ENCODE measurements at places on chromosomes 7 and 10.

GRCh38 chr10:101403161-101403560, 49.2 kb downstream of the BTRC start:
- no peak for ATAC-seq

DNA sequence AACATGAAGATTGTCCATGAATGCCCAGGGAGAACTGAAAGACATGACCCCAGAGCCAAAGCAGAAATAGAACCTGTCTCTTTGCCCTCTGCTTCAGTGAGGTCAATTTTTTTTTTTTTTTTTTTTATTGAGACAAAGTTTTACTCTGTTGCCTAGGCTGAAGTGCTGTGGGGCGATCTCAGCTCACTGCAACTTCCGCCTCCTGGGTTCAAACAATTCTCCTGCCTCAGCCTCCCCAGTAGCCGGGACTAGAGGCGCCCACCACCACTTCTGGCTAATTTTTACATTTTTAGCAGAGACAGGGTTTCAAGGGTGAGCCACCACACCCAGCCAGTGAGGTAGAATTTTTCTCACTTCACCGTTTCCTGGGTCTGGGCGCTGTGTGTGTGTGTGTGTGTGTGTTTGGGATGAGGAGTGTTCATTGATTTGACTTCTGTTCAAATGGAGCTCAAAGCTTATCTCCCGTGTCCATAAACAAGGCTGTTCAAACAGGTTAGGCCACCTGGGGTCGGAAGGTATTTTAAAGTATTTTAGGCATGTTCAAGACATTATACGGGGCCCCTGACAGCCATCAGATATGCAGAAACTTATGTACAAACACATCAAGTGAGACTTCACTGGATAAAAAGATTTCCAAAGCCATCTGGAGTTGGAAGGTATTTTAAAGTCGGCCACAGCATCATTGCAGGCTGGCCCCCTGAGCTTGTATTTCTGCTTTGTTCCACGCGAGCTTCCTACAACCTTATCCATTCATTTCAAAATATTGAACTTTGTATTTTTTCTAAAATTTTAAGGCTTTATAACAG, 93.8 kb downstream of the MAP3K8 start:
- no peak for ATAC-seq

- no peak for ATAC-seq
These were observed 9.5 kb upstream of the TNRC18 start for GRCh38 chr7:5433181-5433580.

DNA sequence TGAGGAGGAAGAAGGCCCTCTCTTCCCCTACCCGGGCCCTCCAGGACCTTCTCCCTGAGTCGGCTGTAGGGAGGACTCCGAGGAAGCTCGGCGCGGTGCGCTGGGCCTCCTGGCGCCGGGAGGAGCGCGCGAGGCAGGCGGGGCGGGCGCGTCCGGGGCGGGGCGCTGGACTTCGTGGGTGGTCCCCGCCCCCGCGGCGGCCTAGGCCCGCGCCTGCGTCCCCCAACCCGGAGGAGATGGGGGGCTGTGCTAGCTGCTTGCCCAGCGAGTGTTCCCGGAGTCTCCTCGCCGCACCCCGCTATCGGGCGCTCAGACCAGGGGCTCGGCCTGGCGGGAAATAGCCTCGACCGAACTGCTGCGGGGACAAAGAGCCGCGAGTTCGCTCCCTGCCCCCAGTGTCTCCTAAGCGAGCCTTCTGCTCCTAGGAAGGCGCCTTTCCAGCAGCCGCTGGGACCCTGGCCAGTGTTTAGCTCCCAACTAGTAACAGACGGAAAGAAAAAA, 19.2 kb upstream of the SMO start:
- peak; percentile 68 for ATAC-seq

GRCh38 chr10:97733256-97733655, 3.7 kb upstream of the ZFYVE27 start:
- no peak for ATAC-seq

DNA sequence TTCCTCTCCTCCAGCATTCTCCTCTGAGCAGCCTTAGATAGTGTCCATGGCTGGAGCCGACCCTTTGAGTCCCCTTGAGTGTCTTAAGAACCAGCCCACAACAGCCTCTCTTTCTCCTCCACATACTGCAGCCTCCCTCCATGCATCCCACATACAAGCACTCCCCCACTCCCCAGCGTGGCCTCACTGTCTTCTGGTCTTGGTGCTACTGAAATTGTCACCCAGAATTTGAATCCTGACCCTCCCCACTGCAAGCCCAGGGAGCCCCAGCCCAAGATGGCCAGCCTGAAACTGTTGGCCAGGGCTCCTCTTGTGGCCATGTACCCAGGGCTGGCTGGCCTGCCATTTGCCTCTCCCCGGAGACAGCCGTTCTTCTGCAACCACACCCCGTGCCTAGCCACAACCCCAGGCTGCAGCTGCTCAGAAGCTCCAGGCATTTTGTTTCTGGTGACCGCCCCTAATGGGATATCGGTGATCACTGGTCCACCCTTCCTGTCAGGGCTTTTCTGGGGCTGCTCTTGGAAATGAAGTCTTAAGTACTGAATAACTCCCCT, 18.8 kb upstream of the SH2D4B start:
- ATAC-seq = no peak

DNA sequence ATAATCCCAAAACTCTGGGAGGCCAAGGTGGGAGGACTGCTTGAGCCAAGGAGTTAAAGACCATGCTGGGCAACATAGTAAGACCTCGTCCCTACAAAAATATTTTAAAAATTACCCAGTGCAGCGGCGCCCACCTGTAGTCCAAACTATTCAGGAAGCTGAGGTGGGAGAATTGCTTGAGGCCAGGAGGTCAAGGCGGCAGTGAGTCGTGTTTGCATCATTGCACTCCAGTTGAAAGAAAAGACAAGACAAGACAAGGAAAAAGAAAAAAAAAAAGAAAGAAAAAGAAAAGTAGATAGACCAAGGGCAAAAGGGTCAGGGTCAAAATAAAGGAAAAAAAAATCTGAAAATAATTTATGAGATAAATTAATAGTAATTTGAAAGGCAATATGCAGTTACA, 5.8 kb downstream of the ANXA7 start:
- no peak for ATAC-seq

GRCh38 chr10:61635932-61636331, 26.8 kb upstream of the CABCOCO1 start:
- peak; percentile 35 for ATAC-seq

DNA sequence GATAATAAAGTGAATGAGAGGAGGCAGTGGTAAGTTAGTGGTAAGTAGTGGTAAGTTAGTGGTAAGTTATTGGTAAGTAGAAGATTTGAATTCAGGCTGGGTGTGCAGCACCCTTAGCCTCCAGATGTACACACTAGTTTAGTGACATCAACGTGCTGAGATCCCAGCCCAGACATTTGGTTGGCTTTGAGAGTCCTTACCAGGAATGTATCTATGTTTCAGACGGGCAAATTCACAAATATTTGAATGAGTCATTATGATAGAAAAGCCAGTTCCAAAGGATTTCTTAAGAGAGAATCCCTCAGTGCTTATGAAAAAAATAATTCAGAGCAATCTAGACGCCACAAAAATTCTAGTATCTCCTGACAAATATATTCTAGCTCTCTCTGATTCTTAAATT, 70.0 kb downstream of the ARL4A start:
- peak; percentile 46 for ATAC-seq

DNA sequence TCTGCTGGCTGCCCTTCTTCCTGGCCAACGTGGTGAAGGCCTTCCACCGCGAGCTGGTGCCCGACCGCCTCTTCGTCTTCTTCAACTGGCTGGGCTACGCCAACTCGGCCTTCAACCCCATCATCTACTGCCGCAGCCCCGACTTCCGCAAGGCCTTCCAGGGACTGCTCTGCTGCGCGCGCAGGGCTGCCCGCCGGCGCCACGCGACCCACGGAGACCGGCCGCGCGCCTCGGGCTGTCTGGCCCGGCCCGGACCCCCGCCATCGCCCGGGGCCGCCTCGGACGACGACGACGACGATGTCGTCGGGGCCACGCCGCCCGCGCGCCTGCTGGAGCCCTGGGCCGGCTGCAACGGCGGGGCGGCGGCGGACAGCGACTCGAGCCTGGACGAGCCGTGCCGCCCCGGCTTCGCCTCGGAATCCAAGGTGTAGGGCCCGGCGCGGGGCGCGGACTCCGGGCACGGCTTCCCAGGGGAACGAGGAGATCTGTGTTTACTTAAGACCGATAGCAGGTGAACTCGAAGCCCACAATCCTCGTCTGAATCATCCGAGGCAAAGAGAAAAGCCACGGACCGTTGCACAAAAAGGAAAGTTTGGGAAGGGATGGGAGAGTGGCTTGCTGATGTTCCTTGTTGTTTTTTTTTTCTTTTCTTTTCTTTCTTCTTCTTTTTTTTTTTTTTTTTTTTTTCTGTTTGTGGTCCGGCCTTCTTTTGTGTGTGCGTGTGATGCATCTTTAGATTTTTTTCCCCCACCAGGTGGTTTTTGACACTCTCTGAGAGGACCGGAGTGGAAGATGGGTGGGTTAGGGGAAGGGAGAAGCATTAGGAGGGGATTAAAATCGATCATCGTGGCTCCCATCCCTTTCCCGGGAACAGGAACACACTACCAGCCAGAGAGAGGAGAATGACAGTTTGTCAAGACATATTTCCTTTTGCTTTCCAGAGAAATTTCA, 1.7 kb downstream of the ADRB1 start:
- ATAC-seq = peak; percentile 46

- no peak for ATAC-seq
These were observed 17.6 kb downstream of the SLC26A4 start for GRCh38 chr7:107678110-107678753.

- ATAC-seq = no peak
These were observed 159.3 kb downstream of the MGMT start for GRCh38 chr10:129626309-129626708.

GRCh38 chr7:70380421-70381015, 751.4 kb upstream of the GALNT17 start:
- no peak for ATAC-seq

- ATAC-seq = no peak
These were observed 556.1 kb downstream of the ATRNL1 start for GRCh38 chr10:115649217-115649616.

- ATAC-seq = no peak
These were observed 15.3 kb upstream of the KCNIP2 start for GRCh38 chr10:101858723-101859500.

DNA sequence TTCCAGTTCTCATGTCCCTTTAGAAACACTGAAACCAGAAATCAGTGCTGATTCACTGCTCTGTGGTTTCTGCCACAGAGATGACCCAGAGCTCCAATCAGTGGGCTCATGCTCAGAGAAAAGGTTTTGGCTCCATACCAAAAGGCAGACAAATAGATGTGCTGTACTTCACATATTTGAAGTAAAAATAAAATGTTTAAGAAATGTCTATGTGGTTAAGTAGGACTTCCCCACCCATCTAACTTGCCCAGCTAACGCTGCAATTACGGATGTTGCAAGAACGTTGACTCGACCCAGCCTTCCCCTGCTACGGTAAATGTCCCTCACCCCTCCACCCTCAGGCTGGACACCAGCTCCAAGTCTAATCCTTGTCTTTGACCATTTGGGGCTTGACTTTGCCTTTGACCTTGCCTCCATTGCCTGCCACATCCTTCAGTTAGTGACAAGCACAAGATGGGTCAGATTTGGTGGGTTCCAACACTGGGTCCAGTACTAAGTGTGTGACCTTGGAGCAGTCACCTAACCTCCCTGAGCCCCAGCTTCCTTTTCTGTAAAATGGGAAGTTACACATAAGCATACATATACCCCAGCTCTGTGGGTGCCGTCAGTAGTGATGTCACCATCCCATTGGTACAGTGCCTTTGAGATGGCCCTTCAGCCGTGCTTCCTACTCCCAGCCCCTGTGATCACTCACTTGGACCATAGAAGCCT, 95.8 kb downstream of the CHST15 start:
- no peak for ATAC-seq

- no peak for ATAC-seq
These were observed 411 bp downstream of the AUTS2 start for GRCh38 chr7:69598487-69599285.

DNA sequence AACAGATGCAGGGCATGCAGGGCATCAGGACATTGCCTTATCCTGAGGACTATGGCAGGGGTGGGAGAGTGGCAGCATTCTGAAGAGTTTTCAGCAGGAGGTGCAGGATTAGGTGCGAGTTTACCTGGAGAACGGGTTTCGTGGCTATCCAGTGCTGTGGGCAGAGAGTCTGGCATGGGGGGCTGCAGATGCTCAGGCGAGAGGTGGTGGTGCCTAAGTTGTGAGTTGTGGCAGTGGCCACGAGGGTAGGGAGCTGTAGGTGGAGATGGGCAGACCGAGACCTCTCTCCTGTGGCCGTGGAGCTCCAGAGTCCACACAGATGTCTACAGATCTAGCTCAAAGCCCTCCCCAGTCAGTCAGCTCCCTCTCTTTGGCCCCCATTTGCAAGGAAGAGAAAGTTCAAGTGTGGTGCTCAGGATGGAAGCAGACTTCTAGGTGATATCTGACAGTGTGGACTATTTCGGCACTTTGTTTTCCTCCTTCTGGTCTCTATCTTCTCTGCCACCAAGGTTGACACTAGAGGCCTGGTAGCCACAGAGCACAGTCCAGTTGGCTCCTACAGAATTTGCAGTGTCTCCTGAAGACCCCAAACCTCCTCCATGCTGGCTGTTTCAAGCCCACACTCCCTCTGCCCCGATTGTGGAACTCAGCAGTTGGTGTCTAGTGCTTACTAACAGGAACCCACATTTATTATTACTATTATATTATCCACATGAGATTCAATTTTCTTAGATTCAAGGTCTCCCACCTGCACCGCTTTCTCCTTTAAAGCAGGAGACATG, 955.7 kb upstream of the ZNF722 start:
- ATAC-seq = no peak

DNA sequence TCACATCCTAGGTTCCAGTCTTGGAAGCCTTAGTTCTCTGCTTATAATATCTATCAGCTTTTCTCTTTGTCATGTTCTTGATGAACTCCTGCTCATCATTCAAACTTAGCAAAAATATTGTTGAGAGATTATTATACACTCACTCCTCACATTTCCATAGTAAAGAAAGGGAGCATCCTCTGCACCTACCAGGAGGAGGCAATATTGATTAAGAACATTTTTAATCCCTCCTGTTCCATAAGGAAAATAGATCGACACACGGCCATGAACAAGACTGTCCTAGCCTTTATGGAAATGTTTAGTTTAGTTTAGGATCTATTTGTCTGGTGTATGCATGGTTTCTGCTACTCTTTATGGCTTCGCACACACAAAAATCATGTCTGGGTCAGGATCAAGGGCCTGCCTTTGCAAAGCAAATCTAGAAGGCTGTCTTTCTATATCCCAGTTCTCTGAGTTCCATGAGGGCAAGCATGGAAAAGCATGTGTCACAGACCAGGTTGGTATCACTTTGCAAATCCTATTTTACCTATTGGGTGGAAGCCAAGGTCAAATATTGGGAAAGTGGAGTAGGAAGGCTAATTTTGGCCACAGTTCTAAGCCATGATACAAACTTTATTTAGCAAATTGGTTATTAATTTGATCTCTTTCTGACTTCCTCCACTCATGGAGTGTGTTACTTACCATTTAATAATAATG, 164.4 kb downstream of the MDFIC start:
- no peak for ATAC-seq

- peak; percentile 50 for ATAC-seq
These were observed 99.1 kb downstream of the ZNF680 start for GRCh38 chr7:64463636-64464375.

- ATAC-seq = no peak
These were observed 40.1 kb upstream of the ZNF488 start for GRCh38 chr10:47424231-47424630.

Data from esophagus mucosa (tissue), 1 donor.